ENCODE measurements at places on chromosomes 2 and 18.

- DNase-seq: no peak
These were observed 155.4 kb downstream of the NRP2 start for GRCh38 chr2:205837663-205838062.

DNA sequence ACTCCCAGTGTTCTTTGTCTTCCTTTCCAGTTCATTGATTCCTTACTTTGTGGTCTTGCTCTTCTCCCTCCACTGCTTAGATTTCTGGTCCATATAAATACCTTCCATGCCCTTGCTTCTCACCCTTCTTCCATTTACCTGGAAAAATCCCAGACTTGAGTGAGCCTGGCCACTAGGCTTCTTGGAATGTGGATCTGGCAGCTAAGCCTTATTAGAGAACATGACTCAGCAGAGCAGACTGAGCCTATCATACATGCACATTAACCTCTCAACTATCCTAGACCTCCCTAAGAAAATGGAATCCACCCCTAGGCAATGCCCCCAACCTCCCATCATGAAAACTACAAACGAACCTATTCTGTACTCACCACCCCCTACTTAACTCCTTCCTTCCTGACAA, 127.7 kb downstream of the RHBDD1 start:
- DNase-seq: no peak

- peak; percentile 10 for DNase-seq
These were observed at the start of gene OSBPL6 for GRCh38 chr2:178193823-178194599. Gene OSBPL6, plus strand, starts transcription at chr2:178194512. Its CDS starts 111,673 bp downstream, at chr2:178306185.

- no peak for DNase-seq
These were observed 420.1 kb upstream of the ACVR2A start for GRCh38 chr2:147424766-147425165.

GRCh38 chr2:55929476-55929875, 5.9 kb upstream of the EFEMP1 start:
- no peak for DNase-seq

DNA sequence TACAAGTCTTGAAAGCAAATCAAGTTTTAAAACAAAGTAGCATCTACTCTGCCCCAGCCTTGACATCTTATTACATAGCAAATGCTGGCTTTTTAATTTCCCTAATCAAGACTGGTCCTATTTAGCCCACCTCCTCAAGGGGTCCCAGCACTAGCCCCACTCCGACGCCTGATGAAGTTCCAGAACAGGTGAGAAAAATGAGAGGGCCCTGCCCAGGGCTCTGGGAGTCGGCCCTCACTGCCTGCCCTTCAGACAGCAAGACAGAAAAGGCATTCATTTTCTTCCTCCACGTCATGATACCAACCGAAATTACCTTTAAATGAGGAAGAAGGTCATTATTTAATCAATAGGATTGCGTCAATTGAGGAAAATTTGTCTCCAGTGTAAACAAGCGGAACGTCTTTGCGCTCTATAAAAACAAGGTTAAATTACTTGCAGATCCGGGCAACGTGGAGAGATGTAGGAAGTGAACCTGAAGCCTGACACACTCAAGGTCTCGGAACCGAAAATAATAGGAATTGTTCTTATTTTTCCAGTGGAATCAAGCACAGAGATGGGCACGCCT, 170.6 kb upstream of the PKDCC start:
- no peak for DNase-seq

- no peak for DNase-seq
These were observed 34.0 kb downstream of the TTLL4 start for GRCh38 chr2:218744615-218745014.

- DNase-seq: no peak
These were observed 1588.9 kb upstream of the TMEFF2 start for GRCh38 chr2:193783681-193784080.

- no peak for DNase-seq
These were observed 59.7 kb downstream of the XDH start for GRCh38 chr2:31354837-31355236.

DNA sequence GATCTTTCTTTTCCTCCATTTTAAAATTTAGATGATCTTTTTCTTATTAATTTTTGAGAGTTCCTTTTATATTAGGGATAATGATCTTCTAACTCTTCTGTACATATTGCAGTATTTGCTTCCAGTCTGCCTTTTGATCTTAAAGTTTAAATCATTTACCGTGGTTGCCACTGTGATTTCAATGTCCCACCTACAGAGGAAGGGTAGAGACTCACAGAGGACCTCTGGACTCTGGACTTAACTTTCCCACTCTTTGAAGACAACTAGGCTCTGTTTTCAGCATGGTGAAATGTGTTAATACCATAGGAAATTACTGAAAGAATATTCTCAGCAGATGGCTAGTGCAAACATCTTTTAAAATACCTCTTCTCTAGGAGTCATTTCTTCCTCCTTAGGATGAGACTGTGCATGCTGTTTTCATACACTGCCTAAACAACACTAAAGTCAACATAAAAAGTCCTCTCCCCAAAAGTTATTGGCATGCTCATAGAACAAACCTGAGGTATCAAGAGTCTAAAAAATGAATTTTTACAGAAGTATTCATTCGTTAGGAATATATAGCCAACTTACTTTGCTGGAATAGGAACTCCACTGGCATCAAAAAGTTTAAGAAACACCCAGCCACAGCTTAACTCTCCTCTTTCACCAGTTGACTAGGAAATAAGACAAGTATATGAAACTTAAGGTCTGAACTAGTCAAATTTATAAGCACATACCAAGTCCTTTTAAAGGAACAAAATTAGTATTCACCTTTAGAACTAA, 30.7 kb upstream of the MALL start:
- no peak for DNase-seq

GRCh38 chr2:65278531-65278981, 50.9 kb downstream of the ACTR2 start:
- DNase-seq: no peak

- DNase-seq: no peak
These were observed 79.9 kb upstream of the DLX2 start for GRCh38 chr2:172182624-172183023.

DNA sequence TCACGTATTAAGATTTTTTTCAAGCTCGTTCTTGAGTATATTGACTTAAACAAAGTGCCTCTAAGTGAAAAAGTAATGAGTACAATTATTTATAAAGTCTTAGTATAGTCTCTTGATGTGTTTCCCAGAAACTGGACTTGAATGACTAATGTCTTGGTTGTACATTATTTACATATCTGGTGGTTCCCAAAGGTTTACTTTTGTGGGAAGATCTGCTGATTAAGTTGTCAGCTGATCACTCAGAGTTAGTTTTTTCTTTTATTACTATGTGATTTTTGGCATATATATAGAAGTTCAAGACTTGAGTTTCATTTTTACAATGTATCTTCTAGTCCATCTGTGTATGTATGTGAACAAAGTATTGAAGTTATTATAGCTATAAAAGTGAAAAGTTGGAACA, 29.5 kb downstream of the RNF144A start:
- no peak for DNase-seq

DNA sequence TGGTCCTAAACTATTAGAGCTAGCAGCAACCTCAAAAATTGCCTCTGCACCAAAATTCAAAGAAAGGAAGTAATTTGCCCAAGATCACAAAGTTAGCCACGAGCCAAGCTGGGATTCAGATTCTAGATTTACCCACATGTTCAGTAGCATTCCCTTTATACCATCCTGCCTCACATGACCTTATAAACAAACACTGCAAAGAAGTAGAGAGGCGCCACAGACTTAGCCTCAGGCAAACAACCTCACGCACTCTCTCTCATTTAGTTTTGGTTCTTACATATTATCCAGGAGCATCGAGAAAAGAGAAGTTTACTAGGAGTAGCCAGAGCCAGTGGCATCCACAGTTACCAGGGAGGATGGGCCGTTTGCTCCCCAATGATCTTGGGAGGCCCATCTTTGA, 226.6 kb downstream of the OSR1 start:
- no peak for DNase-seq

- DNase-seq: no peak
These were observed 36.7 kb upstream of the AGPS start for GRCh38 chr2:177355874-177356273.

- DNase-seq: peak; percentile 35
These were observed 73.2 kb downstream of the LRRFIP1 start for GRCh38 chr2:237700512-237701032.

DNA sequence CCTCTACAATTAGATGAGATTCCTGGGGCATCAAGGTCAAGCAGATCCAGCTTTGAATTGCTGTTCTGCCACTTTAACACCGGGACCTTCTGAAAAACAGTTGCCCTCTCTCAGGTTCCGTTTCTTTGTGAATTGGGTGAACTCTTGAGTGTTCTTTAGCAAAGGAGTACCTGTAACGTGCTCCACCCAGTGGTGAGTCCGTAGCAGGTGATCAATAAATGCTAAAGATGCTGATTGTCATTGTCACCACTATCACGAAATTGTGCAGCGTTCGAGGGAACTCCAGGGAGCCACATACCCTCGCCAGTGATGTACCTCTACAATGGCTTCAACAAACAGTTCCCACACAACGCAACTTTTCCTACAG, 81.9 kb downstream of the TCF7L1 start:
- no peak for DNase-seq

DNA sequence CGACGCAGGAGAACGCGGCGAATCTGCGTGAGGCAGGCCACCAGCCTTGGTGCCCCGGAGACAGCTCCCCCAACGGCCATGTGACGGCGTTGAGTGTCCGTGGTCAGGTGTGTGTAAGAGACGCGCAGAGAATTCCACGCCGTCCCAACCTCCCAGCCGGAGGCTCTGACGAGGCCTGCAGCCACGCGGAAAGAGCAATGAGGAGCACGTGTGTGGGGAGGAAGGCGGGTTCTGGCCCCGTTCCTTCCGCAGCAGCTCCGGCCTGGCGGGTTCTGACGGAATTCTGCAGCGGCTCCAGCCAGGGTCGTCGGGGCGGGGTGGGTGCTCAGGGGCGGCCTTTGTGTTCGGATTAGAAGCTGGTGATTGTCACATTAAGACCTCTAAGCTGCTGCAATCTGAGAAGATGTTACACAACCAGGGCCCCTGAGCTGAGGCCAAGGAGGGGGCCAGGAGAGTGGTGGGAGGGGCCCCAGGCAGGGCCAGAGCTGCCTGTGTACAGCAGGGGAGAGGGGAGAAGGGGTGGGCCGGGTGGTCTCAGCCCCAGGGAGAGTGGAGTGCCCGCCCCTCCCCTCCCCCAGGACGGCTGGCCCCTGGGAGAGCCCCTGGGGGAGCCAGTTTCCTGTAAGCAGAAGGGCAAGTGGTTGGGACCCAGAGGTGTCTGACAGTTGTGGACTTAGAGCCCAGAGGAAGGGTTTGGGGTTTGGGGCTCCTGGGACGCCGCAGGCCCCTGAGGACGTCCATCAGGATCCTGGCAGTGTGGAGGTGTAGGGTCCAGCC, 5.1 kb upstream of the GAL3ST2 start:
- DNase-seq: no peak

All from stimulated activated CD8-positive, alpha-beta memory T cell treated with anti-CD3 and anti-CD28 coated beads, Interleukin-2, amount 100 ng/mL, for 1 hour (primary cell).